ENCODE measurements at places on chromosomes 13 and 19.
A peak's percentile ranks its signal among the peaks of the same experiment; 100 is the strongest.

- peak; percentile 21 for DNase-seq
Measured at GRCh38 chr19:40147693-40148347, 43.4 kb upstream of the MAP3K10 start.

- peak; percentile 40 for DNase-seq
Measured at GRCh38 chr13:28532388-28533124, 37.6 kb upstream of the FLT1 start.

DNA sequence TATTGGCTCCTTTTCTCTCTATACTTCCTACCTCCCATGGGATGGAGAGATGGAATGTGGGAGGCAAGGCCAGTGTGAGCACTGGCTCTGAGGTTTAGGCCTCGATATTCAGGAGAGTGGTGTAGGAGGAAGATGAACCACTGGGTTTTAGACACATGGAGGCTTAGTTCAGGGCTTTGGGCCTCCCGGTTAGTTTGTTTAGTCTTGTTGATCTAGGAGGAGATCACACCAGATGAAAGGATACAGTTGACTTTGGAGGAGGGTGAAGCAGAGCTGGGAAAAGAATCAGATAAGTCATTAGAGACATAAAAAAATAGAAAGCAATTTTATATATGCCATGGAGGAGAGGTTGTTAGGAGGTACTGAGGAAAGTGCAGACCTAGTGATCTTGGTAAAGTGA, 30.9 kb downstream of the RNASEH2B start:
- no peak for DNase-seq

DNA sequence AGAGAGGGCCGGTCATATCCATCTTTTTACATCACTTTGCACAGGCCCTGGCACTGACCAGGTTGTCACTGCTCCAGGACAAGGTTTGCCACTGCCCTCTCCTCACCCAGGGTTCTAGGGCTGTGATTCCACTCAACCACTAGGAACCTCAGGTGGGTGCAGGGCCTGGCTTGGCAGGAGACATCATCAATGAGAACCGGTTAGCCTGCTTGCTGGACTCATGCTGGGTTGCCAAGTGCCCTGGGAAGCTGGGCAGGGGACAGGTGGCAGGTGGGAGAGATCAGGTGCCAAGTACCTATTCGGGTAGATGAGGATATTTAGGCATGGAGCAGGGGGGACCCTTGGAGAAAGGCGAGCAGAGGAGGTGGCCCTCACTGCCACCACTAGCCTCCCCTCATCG, 4.2 kb upstream of the CERS4 start:
- DNase-seq = no peak

DNA sequence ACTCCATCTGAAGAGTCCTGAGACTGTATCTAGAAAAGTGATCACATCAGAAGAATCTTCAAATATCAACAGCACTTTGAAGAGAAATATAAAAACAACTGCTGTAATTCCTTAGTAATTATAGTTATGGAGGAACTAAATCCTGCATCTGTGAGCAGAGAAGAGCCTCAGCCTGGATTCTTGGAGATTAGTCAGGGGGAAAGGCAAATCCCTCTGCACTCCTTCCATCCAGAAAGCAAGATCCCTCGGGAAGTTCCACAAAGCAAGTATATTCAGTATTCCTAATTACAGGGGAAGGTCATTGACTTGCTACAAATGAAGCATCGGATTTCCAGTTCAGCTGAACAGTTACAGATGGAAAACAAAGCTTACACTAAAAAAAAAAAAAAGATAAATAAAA, 256.6 kb upstream of the IPO5 start:
- peak; percentile 0 for DNase-seq

DNA sequence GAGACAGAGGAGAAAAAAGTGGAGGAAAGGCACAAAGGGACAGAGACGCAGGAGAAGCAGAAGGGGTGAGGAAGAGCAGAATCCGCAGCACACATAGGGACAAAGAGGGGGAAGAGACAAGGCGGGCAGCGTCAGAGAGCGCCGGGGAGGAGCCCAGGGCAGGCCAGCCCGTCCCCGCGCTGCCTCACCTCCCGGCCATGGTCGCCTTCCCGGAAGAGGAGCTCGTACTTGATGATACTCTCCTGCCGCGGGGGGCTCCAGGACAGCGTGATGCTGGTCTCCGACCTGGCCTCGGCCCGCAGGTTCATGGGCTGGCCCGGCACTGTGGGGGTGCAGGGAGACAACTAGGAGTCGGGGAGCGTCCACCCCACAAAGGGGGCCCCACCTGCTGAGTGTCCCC, 100.6 kb downstream of the PTPRS start:
- no peak for DNase-seq

DNA sequence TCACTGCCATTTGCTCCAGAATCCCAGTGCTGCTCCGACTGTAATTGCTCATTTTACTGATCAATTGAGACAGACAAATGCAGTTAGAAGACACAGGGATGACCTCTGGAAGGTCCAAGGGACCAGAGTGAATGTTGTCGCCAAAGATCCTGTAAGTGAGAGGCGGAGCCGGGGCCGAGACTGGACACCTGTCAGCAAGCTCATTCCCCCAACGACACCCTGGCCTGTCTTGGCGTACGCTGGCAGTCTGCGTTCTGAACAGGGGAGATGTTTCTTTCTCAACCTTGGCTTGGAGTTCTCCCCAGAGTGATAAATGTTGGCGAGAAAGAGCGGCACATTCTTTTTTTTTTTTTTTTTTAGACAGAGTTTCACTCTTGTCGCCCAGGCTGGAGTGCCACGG, 24.2 kb downstream of the GADD45B start:
- no peak for DNase-seq

GRCh38 chr13:52118095-52118494, 10.8 kb downstream of the NEK5 start:
- DNase-seq = no peak

DNA sequence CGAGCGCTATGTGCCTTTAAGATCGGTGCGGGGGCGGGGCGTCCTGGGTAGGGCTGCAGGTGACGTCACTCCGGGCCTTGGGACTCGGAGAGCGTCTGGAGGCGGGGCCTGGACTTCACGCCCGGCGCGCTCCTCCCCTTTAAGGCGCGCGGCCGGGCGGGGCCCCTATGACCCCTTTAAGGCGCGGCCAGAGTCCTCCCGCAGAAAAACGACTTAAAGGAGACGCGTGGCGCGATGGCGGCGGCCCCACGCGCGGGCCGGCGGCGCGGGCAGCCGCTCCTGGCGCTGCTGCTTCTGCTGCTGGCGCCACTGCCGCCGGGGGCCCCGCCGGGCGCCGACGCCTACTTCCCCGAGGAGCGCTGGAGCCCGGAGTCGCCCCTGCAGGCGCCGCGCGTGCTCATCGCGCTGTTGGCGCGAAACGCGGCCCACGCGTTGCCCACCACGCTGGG, at the start of gene COLGALT1:
COLGALT1 (plus strand) TSS at position 170 of the 449 bp plus-strand sequence; CDS start at position 235, 65 bp downstream.
- peak; percentile 99 for DNase-seq

- no peak for DNase-seq
Measured at GRCh38 chr19:46718157-46718933, 1.4 kb upstream of the PRKD2 start.

- peak; percentile 12 for DNase-seq
Measured at GRCh38 chr13:101711307-101712025, 259.0 kb downstream of the ITGBL1 start.

- no peak for DNase-seq
Measured at GRCh38 chr13:83333614-83334388, 548.5 kb downstream of the SLITRK1 start.

DNA sequence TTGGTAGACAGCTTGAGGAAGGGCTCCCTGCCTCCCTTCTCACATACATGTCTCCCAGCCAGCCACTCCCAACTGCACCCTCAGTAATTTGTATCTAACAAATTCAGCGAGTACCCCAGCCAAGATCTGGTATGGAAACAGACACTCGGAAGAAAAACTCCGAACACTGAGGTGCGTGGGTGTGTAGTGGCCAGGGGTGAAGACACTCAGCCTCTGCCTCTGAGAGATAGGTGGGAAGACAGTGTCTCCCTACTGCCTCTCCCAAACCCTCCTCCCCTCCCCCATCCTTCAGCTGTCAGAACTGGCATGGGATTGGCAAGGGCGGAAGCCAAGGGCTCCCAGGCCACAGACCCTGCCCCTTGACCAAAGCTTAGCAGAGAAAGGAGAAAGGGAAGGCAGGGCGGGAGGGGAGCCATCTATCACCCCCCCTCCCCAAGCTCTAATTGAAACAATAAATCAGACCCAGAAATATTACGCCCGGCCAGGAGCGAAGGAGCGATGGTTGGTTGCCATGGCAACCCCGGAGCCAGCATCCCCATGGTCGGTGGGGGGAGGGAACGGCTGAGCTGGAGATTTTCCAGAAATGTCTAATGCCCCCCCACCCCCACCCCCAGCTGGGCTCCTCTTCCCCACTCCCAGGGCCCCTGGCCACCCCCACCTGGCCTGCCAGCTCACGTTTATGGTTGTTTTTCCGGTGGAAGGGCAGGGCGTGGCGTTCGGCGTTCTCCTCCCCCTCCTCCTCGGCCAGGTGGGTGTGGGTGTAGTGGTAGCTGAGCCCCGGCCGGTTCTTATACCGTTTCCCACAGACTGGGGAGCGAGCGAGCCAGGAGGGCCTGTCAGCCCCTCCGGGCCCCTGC, 7.0 kb downstream of the DPF1 start:
- no peak for DNase-seq

DNA sequence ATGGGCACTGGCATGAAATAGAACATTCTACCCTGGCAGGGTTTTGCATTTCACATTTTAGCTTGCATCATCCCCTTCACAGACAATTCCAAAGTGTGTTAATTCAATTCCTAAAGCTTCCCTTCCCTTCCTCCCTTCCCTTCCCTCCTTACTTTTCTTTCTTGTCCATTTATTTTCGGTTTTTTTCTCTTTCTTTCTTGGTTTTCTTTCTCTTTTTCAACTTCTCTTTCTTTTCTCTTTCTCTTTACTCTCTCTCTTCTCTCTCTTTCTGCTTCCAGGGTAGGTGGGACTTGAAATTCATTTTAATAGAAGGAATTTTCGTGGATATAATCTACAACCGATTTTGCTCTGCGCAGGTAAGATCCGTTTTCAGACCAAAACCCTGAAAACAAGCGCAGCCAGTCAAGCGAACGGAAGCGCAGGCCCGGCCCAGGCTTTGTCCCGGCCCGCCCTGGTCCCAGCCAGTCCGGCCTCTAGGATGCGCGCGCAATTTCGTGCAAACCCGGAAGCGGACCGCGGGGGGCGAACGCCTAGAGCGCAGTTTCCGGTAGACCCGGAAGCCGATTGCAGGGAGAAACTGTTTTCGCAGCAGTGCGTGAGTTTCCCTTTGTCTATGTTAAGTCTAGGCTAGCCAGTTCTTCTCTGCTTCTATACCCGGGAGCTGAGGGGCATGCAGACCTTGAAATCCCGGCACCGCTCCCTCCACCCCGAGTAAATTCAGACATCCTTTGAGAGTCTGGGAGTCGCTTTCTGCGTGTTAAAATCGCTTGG, at the start of gene ZNF528:
ZNF528 (plus strand) TSS at position 540 of the 771 bp plus-strand sequence. CDS start 4,165 bp downstream, outside the sequence.
- DNase-seq = peak; percentile 93

- DNase-seq = no peak
Measured at GRCh38 chr13:70172946-70173597, 64.8 kb upstream of the KLHL1 start.

GRCh38 chr19:13102666-13103580, at the start of gene LYL1:
Gene LYL1, minus strand, starts transcription at chr19:13102858. Its CDS starts 1,687 bp downstream, at chr19:13101171.
- DNase-seq = no peak

DNA sequence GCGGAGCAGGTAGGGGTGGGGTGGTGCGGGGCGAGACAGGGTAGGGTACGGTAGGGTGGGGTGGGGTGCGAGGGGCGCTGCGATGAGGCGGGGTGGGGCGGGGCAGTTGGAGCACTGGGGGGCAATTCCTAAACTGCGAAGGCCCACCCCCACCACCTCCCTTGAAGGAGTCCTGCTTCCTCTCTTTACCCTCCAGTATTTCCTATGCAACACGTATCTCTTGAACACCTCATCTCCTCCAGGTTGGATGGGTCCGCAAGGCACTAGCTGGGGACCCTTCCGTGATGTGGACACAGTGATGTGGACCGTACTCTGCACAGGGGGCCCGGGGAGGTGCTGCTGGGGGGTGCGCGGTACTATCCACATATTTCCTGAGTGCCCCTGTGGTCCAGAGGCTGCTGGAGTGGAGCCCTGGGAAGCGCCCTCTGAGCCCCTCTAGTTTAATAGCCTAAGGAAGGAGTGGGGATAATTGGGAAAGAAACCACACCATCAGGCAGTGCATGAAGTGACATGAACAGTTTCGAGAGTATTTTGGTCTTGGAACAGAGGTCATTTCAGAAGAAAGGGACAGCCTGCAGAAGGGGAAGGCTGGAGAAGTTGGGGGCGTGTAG, 1.1 kb downstream of the IL17D start:
- DNase-seq = no peak

GRCh38 chr13:61833228-61833627, 417.6 kb upstream of the PCDH20 start:
- DNase-seq = no peak

- peak; percentile 35 for DNase-seq
Measured at GRCh38 chr13:106520251-106521054, 15.0 kb downstream of the EFNB2 start.

GRCh38 chr19:42370068-42370520, 20.0 kb downstream of the CNFN start:
- DNase-seq = no peak

GRCh38 chr13:41457589-41458186, 338 bp downstream of the RGCC start:
- DNase-seq = peak; percentile 32

DNA sequence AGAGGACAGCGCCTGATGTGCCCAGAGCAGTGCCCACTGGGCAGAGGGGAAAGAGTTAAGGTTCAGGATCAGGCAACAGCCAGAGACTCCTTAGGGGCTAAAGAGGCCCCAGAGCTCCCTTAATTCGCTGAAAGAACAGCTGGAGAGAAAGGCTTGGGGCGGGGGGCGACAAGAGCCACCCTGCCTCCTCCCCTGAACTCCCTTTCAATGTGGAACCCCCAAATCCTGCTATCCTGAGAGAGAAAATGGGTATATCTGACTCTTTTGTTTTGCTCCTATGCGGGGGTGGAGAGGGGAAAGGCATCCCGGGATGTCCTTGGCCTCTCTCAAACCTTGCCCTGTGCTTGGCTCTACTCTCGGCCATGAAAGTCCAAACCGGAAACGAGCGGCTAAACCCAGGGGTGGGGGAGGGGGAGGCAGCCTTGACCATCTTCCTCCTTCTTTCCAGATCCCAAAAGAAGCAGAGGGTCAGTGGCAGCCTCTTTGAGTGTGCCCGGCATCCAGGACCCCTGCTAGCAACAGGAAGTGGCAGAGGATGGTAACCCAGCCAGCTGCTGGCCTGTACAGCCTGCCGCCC, 4.7 kb downstream of the PRKACA start:
- no peak for DNase-seq

- DNase-seq = no peak
Measured at GRCh38 chr13:101283782-101284181, 132.5 kb downstream of the NALCN start.

GRCh38 chr13:40116008-40116407, 460.5 kb downstream of the COG6 start:
- DNase-seq = no peak

DNA sequence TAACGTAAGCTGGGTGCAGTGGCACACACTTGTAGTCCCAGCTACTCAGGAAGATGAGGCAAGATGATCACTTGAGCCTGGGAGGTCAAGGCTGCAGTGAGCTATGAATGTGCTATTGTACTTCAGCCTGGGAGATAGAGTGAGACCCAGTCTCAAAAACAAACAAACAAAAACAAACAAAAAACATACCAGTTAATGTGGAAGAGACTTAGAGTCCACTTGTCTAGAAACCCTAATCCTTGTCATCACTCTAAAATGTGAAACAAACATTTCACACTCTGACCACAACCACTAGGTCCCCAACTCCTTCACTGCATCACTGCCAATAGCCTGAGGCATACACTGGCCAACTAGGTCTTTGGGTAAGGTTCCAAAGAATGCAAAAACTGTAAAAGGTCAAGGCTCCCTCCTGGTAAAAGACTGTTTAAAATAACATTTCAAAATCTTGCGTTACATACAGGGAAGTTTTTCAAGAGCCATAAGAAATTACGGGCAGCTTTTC, 28.6 kb upstream of the CYP2B6 start:
- no peak for DNase-seq

- peak; percentile 68 for DNase-seq
Measured at GRCh38 chr13:52765611-52766390, 26.2 kb upstream of the CNMD start.
